Stimulated activated CD8-positive, alpha-beta memory T cell treated with anti-CD3 and anti-CD28 coated beads, Interleukin-15, amount 100 ng/mL, for 4 hours (primary cell): ENCODE measurements at places on chromosomes 13 and 19.

DNA sequence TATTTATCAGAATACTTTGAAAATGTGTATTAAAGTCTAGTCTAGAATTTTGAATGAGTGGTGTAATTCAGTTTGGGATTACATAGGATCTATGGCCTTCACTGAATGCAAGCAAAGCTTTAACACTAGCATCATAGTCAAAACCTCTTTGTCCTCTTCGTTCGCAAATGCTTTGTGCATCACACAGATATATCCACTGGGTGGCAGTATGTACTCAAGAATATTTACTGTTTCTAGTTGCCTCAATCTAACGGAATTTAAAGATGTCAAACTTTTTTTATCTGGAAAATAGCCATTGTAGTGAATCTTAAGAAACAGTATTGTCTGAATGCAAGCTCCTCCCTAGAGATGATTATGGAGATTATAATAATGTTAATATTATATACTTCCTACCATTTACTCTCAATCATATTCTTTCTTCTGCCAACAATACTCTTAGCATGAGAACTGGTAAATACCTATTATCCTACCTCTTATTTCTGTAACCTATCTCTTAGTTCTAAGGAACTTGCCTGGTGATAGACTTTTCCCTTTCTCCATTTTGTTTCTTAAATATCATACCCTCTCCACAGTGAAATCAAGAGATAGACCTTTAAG lies 25.8 kb downstream of the LACC1 start:
- no peak for DNase-seq

DNA sequence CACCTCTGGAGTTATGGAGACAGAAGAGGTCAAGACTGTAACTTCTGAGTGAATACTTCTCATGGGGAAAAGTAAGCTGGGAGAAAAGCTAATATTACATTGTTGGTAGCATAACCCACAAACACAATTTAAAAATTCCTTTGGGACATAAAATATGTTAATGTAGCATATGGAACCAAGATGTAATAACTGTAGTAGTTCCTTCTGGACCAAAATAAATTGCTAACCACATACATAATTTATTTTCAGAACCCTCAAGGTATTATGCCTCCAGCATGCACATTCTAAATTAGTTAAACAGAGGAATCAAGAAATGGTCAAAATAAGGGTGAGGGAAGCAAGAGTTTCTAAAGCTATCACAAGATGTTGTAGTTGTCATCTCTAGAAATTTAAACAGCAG lies 4.8 kb upstream of the RNF17 start:
- no peak for DNase-seq

DNA sequence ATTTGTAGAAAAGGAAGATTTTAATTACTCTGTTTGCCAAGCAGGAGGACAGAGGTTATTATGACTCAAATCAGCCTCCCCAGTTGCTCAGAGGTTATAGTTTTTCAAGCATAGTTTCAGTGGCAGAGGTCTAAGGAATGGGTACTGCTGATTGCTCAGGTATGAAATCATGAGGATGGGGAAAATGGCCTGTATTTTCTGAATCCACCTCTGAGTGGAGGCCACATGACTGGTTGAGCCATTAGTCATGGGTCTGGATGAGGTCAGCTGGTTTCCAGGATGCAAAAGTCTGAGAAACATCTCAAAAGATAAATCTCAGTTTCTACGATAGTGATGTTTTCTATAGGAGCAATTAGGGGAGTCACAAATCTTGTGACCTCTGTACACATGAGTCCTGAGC lies 62.8 kb upstream of the CEACAM8 start:
- DNase-seq, result no peak

- no peak for DNase-seq
These were observed 144.4 kb downstream of the ZNF675 start for GRCh38 chr19:23542562-23542961.

GRCh38 chr13:114142640-114143490 lies 10.4 kb upstream of the RASA3 start:
- no peak for DNase-seq

DNA sequence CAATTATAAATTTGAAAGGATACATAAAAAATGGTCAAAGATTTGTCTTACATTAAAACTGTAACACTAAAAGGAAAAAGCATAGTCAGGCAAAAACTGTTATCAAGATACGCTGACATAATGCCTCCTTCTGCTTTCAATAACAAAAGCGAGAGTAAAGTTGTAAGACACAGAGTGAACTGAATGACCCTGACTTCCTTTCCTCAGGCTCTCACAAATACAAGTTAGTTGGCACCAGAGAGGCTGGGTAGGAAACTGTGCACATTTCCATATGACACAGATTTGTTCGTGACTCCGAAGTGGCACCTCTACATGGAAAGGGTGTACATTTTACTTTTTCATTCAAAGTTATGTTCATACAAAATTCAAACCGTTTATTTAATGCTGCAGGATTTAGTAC lies 15.4 kb downstream of the FGF14 start:
- DNase-seq, result no peak

DNA sequence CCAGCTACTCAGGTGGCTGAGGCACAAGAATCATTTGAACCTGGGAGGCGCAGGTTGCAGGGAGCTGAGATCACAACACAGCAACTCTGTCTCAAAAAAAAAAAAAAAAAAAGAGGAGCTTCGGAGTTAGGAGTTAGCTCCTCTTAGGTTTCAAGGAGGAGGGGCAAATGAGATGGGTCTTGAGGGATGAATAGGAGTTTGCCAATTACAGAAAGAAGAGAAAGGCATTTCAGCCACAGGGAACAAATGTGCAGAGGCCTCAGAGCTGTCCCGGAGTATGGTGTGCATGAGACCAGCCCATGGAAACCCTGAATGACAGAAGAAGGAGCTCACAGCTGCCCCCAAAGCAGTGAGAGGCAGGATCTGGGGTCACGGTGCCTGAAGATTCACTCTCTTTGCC lies 24.6 kb downstream of the TLE2 start:
- DNase-seq, result no peak

DNA sequence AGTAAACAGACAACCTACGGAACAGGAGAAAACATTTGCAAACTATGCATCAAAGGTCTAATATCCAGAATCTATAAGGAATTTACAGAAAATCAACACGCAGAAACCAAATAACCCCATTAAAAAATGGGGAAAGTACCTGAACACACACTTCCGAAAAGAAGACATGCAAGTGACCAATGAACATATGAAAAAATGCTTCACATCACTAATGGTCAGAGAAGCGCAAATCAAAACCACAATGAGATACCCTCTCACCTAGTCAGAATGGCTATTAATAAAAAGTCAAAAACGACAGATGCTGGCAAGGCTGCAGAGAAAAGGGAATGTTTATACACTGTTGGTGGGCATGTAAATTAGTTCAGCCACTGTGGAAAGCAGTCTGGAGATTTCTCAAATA lies 29.5 kb downstream of the SLC25A15 start:
- no peak for DNase-seq

DNA sequence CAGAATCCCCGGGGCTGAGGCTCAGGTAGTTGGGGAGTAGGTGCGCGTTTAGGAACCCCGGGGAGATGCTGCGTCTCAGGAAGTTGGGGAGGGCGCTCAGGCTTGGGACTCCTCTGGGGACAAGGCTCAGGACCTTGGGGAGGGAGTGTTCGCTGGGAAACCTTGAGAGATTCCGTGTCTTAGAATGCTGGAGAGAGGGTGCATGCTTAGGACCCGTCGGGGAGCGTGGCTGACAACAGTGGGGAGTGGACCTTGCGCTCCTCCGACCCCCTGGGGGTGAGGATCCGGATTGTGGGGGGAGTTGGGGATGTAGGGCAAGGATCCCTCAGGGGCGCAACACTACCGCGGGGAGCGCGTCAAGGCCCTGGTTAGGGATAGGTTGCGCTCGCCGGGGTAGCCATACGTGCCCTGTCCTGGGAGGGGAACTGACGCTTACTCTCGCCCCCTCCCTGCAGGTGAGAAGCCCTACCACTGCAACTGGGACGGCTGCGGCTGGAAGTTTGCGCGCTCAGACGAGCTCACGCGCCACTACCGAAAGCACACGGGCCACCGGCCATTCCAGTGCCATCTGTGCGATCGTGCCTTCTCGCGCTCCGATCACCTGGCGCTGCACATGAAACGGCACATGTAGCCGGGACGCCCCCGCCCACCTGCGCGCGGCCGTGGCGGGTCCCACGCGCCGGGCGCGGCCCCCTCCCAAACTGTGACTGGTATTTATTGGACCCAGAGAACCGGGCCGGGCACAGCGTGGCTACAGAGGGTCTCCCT lies 2.0 kb downstream of the KLF2 start:
- no peak for DNase-seq

DNA sequence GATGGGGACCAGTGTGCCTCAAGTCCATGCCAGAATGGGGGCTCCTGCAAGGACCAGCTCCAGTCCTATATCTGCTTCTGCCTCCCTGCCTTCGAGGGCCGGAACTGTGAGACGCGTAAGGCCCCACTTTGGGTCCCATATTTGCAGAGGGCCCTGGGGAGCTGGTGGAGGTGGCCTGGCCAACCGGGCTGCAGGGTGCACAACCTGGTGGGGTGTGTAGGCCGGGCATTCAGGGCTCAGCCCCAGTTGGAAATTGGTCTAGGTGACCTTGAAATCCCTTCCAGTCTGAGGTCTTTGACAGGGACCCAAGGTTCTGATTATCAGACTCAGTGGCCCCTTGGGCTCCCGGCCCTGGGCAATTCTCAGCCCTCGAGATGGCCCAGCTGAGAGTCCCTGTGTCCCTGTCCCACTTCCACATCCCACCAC lies 8.3 kb downstream of the F7 start:
- no peak for DNase-seq
